ENCODE measurements at places on chromosomes 4 and X. TPM values are rescaled to one million over a fixed set of nuclear protein-coding genes. Genes with fewer than 3 reads are reported as not detected.

MAGEC3 gene
- total RNA-seq: not detected

PHOX2B gene
- not detected for total RNA-seq

SPP1 gene
- total RNA-seq: 58.1 TPM

SLC39A8 gene
- total RNA-seq: 8.1 TPM

GLUD2 gene
- 2.0 TPM for total RNA-seq

AWAT2 gene
- total RNA-seq: not detected

VCX3B gene
- not detected for total RNA-seq

BTC gene
- total RNA-seq: 0.25 TPM

NLGN4X gene
- not detected for total RNA-seq

ADGRG4 gene
- total RNA-seq: not detected

KCND1 gene
- 0.33 TPM for total RNA-seq

SOD3 gene
- total RNA-seq: 5.2 TPM

FGFBP1 gene
- not detected for total RNA-seq

IL21 gene
- not detected for total RNA-seq

LANCL3 gene
- 0.12 TPM for total RNA-seq

DRD5 gene
- total RNA-seq: not detected

MAGED4 gene
- total RNA-seq: 38.1 TPM

DMRTC1B gene
- not detected for total RNA-seq

FAM9C gene
- 0.12 TPM for total RNA-seq

All from uterine smooth muscle cell (primary cell).